ENCODE measurements at places on chromosomes 5 and 9.

DNA sequence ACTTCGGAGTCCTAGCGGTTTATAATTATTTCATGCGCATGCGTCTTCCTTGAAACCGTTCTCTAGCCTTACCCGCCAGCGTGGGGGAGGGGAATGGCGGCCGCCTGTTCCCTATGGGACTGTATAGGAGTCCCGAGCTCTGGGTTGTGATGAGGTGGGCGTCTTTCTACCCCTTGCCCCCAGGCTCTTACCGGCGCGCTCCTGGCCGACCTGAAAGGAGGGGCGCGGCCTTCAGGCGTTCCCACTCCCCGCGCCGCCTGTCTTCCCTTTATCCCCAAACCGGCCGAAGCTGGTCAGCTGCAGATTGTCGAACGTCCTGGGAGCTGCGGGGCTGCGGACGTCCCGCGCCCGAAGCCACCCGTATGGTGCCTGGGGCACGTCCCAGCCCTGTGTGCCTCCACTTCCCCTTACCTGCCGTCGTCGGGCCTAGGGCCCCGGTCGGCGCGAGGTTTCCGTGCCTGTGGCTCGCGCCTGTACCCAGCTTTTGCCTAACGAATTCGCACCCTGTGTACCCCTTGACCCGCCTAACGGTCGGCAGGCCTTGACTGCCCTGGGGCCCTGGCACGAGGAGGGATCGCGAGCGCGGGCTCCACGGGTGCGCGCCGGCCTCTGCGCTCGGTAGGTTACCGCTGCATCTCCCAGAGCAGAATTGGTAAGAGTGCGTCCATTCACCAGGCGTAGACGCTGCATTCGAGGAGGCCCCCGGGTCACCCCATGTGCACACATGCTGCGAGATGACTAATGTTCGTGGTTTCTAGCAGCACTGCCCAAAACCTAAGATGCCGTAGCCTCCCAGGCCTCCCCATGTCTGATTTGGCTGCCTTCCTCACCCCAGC lies 653 bp upstream of the HNRNPH1 start:
- DNase-seq = no peak

- DNase-seq = no peak
Measured at GRCh38 chr5:103188436-103188835, 68.3 kb downstream of the PPIP5K2 start.

DNA sequence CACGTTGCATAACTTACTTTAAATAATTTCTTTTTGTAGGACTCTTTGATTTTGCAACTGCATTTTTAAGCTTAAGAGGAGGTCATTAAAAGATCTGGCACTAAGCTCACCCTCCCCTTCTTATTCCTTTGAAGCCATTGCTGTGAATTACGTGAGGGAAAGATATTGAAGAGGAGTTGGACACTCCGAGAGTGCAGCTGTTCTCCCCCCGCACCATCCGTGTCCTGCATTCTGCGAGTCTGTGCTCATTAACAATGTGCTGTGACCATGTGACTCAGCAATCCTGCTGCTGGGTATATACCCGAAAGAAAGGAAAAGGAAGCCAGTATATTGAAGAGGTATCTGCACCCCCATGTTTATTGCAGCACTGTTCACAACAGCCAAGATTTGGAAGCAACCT lies 40.0 kb downstream of the NXNL2 start:
- peak; percentile 59 for DNase-seq

- DNase-seq = no peak
Measured at GRCh38 chr5:83376461-83376860, 95.1 kb upstream of the VCAN start.

DNA sequence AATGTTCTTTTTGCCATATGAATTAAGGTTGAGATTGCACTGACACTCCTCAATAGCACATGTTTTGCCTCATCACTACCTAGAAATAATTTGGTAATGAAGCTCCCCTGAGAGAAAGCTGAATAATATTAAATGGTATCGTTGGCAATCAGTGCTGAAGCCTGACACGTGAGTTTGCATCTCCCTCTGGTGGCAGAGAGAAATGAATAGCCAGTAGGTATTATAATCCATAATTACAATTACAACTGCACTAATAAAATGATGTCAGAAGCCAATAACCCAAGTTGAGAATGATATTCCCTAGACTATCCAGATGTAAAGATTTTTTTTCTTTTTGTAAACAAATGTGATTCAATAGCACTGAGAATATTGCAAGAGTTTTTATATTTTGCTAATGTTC lies 700.3 kb downstream of the PTPRD start:
- DNase-seq = no peak

GRCh38 chr9:97873425-97873824 lies 20.4 kb downstream of the FOXE1 start:
- no peak for DNase-seq

GRCh38 chr5:36160617-36161016 lies 8.7 kb downstream of the SKP2 start:
- no peak for DNase-seq

DNA sequence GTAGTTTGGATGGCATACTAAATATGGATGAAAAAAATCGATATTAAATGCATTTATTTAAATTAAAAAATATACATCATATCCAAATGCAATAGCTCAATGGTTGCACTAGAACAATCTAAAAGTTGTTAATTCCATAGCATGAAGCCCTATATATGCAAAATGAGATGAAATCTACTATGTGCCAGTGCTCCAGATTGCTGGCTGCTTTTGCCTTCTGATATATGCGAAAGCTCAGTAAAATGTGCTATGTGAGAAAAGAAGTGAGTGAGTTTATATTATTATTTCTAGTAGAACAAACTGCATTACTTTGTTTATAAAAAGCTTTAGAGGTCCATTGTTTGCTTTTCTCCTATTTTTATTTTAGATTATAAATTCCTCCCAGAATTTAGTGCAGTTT lies 186.7 kb downstream of the MAT2B start:
- DNase-seq = no peak

GRCh38 chr9:89277454-89277853 lies 33.5 kb upstream of the CKS2 start:
- DNase-seq = no peak

DNA sequence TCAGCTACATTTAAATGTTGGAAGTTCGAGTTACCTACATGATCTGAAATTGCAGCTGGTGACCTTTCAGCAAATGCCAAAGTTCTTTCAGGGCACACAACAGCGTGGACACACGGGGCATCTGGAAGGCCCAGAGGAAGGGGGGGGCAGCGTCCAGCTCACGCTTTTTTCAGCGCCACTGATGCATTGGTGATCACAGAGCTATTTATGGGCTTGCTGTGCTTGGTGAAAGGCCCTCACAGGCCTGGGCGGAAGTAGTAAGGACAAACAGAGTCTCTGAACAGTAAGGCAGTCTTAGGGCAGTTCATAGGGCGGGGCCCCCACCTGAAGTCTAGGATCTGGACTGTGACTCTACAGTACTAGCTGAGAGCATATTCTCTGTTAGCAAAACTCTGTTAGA lies 6.6 kb upstream of the FBP2 start:
- DNase-seq = no peak

- DNase-seq = no peak
Measured at GRCh38 chr9:99823681-99824377, 2.1 kb downstream of the NR4A3 start.

GRCh38 chr5:2250365-2250950 lies 367.7 kb upstream of the IRX4 start:
- DNase-seq = no peak

DNA sequence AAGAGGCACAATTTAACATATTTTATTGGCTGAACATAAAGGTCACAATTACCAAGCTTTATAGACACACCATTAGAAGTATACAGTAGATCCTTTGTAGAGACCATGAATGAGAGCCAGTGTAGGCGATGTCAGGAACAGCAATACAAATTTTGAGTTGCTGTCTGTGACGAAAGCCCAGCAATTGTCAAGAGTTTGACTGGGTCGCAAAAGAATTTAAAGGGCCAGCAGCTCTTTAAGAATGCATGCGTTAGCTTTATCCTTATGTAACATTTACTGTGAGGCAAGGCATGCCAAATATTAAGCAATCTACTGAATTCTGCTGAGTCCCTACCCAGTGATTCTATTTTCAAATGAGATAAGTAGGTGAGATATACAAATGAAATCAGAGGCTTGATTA lies 236.9 kb downstream of the ARRDC3 start:
- no peak for DNase-seq

DNA sequence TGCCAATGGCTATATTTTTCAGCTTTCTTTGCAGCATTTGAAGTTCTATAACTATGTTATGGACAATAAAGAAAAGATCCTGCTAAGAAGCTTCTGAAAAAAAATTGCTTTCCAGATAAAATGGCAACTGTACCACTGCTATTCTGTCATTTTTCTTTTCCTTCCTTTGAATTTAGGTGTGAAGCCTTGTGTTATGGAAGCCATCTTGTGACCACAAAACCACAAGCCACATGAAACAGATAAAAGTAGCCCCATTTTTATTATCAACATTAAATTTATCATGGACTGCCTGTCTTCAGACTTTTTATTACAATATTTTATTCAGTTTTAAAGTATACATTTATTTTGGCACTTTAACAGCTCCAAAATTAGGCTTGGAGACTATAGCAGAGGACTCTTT lies 289.9 kb upstream of the ACTBL2 start:
- no peak for DNase-seq

DNA sequence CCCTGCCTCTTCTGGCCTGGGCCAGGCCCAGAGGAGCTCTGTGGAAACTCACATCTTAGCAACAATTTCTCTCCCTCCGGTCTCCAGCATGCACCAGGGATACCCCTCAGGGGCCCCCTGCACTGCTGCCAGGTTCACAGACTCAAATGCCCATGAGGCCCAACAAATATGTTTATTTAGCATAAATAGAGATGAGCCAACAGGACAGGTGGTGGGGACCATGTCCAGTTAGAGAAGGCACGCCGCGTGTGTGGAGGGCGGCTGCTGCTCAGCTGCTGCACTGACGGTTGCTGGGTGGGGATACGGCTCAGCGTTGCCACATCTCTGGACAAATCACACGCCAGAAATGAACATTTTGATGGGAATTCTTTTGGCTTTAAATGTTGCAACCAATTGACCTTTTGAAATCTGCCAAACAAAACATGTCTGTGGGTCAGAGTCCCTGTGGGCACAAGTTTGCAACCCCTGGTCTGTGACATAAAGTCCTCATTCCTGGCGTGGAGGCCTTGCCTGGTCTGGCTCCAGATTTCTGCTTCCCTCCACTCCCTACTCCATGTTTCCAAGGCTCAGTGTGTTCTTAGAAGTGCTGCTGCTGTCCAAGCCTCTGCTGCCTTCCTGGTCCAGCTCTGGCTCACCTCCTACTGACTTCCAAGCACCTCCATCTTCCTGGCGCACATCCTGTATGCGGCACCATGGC lies 88.9 kb downstream of the AMBP start:
- no peak for DNase-seq

- DNase-seq = no peak
Measured at GRCh38 chr9:5630081-5630507, 1.2 kb downstream of the RIC1 start.

GRCh38 chr9:133534346-133535291 lies at the start of gene ADAMTSL2:
Gene ADAMTSL2, plus strand, starts transcription at chr9:133534704. Its CDS starts 2,009 bp downstream, at chr9:133536713.
- no peak for DNase-seq

GRCh38 chr9:17739736-17740135 lies 160.9 kb downstream of the SH3GL2 start:
- no peak for DNase-seq

DNA sequence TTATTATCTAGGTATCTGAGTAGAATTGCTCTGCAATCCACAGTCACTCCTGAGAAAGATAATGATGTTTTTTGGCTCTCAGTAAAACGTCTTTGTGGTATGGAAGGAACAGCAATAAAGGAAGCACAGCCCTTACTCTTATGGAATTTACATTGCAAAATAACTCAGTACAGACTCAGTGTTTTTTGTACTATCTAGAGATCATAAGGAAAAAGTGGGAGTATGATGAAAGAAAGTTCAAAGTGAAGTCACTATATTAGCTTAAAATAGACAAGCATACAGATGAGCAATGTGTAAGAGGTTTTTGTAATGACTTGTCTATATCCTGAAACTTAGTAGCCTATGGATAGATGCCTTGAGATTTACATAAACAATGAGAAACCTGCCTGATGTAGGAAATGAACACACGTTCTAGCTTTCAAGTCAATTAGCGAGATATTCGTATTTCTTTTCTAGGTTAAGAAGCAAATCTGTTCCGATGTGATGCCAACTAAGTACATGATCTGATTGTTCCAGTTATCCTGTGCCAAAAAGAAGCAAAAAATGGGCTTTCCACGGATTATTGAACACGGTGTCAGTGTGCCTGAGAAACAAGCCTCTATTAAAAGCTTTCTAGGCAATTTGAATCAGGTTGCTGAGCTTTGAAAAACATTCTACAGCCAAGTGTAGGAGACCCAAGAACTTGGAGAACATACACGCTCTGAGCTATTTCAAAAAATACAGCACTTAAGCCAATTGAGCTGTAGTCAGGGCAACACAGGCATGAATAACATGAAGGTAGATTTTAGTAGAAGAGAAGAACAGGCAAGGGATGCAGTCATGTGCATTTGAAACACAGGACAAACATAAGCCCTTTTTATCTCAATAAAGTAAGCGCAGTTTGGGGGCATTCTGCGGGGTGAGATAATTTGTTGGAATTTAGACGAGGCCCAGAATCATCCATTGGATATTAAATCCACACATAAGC lies 86.3 kb upstream of the TAF11L2 start:
- no peak for DNase-seq

GRCh38 chr5:181156758-181157157 lies 9.4 kb downstream of the OR2V2 start:
- no peak for DNase-seq

DNA sequence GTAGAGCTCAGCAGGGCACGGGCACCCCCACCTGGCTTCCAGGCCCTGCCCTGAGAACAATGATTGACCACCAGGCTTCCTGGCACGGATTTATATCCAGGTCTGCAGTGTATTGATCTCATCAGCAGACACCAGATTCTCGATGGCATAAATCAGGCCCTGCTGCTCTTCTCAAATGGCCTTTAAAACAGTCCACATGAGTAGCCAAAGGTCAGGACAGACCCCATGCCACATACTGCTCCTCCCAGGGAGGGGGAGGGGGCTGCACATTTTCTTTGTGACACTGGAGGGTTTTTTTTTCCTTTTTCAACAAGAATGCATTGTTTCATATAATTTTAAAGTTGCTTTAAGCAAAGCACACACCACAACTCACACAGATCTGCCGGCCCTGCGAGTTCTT lies 85.4 kb downstream of the SEMA4D start:
- DNase-seq = no peak

DNA sequence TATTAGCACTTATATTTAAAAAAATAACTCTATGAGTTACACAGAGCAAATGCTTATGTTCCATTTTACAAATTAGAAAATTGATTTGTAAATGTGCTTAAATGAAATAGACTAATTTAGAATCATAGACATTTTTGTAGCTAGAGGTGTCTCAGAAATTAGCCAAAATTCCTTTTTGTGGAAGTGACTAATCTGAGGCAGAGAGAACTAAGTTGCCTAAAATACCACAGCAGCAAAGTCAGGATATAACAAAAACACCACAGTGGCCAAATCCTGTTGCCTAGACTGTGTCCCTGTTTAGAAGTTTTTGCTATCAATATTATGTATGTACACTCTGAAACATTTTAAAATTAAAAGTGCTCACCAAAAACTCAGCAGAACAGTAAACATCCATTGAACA lies 18.7 kb downstream of the ADAMTSL1 start:
- DNase-seq = no peak

Data from NCI-H460 (cell line).